Fibroblast of the conjunctiva (primary cell): ENCODE measurements at places on chromosomes 13 and 19.

GRCh38 chr13:29621841-29622240 is 26.4 kb upstream of the SLC7A1 start:
- no peak for DNase-seq

GRCh38 chr13:95707035-95707434 is 30.1 kb downstream of the DNAJC3 start:
- no peak for DNase-seq

- DNase-seq: no peak
Observed at GRCh38 chr13:106527826-106528225, 7.6 kb downstream of the EFNB2 start.

DNA sequence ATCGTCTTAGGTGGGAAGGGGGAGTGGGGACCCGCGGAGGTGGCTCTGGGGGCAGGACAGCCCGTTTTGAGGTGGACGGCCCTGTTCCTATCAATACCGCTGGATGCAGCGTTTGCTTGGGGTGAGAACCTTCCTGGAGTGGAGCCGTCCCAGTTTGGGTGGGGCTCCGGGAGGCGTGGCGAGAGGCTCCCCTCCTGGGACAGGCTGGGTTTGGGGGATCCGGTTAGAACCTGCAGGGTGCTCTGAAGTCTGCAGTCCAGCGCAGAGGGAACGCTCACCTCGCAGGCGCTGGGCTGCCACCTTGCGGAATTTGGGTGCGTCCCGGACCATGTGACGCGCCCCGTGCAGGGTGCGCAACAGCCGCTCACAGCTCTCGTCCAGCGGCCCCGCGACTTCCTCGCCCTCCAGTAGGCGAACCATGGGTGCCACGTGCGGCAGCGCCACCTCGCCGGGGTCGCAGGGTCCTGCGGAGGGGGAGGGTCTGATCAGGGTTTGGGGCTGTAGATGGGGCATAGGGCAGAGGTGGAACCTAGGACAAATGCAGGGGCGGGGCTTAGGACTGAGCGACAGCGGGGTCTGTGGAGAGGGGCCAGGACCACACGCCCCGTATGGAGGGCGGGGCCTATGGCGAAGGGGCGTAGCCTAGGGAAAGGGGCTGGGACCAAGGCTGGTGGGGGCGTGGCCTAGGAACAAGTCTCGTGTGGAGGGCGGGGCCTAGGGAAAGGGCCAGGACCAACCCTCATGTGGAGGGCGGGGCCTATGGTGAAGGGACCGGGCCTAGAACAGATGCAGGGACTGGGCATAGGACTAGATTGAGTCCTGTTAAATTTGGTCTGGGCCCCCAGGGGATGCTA is 13.8 kb downstream of the SH2D3A start:
- DNase-seq: peak; percentile 55

GRCh38 chr13:107157271-107157670 is 589.3 kb upstream of the ARGLU1 start:
- peak; percentile 30 for DNase-seq

DNA sequence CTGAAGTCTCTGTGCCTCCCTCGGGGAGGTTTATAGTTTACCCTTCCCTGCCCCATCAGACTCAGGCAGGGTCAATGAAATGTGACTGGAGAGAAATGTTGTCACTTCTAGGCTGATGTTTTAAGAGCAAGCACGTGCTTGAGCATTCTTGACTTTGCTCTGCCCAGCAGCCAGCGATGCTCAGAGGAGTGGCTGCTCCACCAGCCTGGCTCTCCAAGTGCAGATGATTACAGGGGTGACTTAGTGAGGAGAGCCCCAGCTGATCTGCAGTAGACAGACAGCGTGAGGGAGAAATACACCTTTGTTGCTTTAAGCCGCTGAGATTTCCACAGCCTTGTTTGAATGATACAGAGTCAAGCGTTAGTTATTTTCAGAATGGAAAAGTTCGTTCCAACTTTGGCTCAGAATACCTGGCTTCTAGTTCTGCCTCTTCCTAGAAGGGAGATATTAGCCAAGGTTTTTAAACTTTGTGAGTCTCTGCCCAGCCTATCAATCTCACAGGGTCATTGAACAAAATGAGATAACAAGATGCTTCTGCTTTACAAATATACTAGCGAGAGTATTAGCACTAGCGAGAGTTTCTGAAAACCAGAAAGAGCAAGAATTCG is 143.6 kb downstream of the OXGR1 start:
- DNase-seq: no peak

- DNase-seq: no peak
Observed at GRCh38 chr19:57506163-57506562, 6.4 kb downstream of the ZNF773 start.

DNA sequence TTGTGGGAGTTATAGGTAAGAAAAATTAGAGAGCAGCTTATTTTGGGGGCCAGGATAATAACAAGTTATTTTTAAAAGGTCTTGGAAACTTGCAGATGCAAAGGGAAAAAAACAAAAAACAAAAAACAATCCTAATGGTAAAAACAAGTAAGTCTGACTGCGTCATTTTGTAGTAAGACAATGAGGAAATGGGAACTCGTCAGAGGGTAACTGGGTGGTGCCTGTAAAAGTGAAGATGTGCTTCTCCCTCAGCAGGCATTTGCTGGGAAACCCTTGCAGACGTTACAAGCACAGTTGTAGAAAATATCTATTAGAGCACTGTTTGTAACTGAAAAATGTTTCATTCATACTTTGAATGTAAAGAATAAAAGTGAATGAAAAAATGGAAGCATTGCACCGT is 2.2 kb upstream of the TNFSF13B start:
- DNase-seq: no peak

DNA sequence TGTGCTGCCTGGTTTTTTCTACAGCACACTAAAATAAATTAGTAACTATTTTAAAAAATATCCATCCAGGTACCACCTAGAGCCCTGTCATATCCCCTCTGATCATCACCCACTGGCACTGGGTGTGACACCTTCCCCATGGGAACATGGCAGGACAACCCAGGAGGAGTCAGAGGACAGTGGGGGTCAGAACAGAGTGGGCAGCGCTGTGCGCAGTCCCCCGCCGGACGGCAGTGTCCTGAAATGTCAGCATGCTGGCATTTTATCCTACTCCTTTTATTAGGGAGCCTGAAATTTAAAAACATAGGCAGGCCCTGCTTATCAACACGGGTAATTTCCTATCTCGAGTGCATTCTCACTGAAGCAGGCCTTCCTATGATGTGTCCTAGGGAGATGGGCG is 42.1 kb upstream of the GAS6 start:
- no peak for DNase-seq

- no peak for DNase-seq
Observed at GRCh38 chr13:59880468-59880867, 283.3 kb downstream of the DIAPH3 start.

GRCh38 chr13:111184458-111185401 is 69.6 kb downstream of the ARHGEF7 start:
- no peak for DNase-seq

DNA sequence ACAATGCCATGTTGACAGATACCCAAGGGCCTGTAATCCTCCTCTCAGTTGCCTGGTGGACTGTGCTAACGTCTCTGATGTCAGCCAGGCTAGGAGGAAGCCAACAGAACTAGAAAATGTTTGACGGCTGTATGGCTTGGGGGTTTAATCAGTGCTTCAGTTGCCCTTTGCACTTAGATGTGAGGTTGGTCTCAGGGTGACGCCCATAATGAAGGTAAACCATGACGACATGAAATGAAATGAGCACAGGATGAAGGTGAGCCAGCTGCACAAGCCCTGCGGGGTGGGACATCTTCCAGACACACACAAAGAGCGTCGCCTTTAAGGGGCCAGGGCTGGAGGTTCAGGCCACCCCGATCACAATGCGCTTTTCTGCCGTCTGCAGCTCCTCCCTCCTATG is 127.2 kb downstream of the CRYL1 start:
- no peak for DNase-seq

GRCh38 chr13:113168211-113168610 is 9.8 kb downstream of the PROZ start:
- DNase-seq: no peak

- no peak for DNase-seq
Observed at GRCh38 chr19:10230173-10230860, 814 bp downstream of the S1PR2 start.

- DNase-seq: no peak
Observed at GRCh38 chr13:35925669-35926068, 205.5 kb downstream of the DCLK1 start.

DNA sequence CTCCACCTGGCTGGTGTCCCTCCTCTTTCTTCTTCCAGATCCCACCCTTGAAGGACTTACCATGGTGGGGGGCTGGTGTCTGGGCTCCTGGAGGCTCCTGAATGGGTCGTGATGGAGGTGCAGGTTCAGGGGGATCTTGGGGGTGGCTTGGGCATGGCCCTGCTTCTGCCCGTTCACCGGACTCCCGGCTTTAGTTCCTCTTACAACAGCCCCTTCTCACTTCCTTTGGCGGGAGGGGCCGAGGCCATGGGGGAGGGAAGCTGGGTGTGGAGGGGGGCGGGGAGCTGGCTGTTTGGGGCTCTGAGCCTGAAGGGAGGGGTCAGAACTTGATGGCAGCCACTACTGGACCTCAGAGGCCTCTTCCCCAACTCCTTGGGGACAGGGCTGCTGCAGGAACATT is at the start of gene MYO1F:
Gene MYO1F (minus strand): TSS at position 196 of the 400 bp plus-strand sequence. CDS start 133 bp downstream, at position 63.
- no peak for DNase-seq

GRCh38 chr13:30720172-30720869 is 15.0 kb upstream of the ALOX5AP start:
- DNase-seq: no peak

GRCh38 chr13:62512194-62513141 is 1096.8 kb upstream of the PCDH20 start:
- peak; percentile 5 for DNase-seq

- no peak for DNase-seq
Observed at GRCh38 chr19:17183271-17183761, 31.8 kb upstream of the USE1 start.

GRCh38 chr19:49231804-49232203 is 74.2 kb downstream of the TRPM4 start:
- no peak for DNase-seq
